ENCODE measurements at places on chromosomes 16 and 17. TPM values are rescaled to one million over a fixed set of nuclear protein-coding genes. Genes with fewer than 3 reads are reported as not detected.
A peak's percentile ranks its signal among the peaks of the same experiment; 100 is the strongest.

GRCh38 chr17:35046740-35047283 is 16.7 kb downstream of the RFFL start:
- DNase-seq, result peak; percentile 67

Gene STH
- total RNA-seq, result not detected

DNA sequence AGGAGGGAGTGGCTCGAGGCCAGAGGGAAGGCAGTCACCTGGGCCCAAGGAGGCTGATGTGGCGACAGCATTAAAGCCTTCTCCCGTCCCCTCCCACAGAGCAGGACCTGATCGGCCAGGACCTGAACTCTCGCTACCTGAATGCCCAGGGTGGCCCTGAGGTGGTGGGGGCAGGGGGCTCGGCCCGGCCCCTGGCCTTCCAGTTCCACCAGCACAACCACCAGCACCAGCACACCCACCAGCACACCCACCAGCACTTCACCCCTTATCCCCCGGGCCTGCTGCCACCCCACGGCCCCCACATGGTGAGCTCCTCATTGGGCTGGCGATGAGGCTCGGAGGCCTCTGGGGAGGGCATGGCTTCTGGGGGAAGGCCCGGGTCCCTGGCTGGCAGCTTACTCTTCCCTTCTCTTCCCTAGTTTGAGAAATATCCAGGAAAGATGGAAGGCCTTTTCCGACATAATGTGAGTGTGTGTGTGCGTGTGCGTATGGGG is 6.4 kb downstream of the FBRS start:
- DNase-seq, result no peak

DNA sequence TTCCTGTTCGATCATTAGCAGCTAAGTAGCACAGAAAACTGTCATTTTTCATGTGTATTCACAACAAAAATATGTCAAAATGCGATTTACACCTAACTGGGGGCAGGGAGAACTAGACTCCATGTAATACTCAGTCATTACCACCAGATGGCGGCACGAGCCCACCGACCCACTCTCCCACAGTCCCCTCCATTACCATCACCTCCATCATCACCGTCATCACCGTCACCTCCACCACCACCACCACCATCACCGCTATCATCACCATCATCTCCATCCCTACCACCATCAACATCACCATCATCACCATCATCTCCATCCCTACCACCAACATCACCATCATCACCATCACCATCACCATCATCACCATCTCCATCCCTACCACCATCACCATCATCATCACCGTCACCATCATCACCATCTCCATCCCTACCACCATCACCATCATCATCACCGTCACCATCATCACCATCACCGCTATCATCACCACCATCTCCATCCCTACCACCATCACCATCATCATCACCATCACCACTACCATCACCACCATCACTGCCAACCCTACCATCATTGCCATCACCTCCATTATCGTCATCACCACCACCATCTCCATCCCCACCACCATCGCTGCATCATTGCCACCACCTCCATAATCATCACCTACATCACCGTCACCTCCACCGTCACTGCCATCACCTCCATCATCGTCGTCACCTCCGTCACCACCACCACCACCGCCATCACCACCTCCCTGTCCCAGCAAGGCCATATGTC is 14.4 kb downstream of the NDUFAF8 start:
- peak; percentile 57 for DNase-seq

- no peak for DNase-seq
Measured at GRCh38 chr16:35174016-35174415, 1714.6 kb downstream of the TP53TG3F start.

GRCh38 chr16:67169642-67170167 is 633 bp upstream of the NOL3 start:
- DNase-seq, result no peak

GRCh38 chr16:5884339-5884738 is 786.7 kb upstream of the EEF2KMT start:
- DNase-seq, result no peak

- peak; percentile 81 for DNase-seq
Measured at GRCh38 chr17:40909351-40909750, 24.3 kb upstream of the KRT20 start.

Gene SLC13A2
- total RNA-seq, result 3.2 TPM

- no peak for DNase-seq
Measured at GRCh38 chr17:69284646-69285045, 42.3 kb downstream of the ABCA5 start.

DNA sequence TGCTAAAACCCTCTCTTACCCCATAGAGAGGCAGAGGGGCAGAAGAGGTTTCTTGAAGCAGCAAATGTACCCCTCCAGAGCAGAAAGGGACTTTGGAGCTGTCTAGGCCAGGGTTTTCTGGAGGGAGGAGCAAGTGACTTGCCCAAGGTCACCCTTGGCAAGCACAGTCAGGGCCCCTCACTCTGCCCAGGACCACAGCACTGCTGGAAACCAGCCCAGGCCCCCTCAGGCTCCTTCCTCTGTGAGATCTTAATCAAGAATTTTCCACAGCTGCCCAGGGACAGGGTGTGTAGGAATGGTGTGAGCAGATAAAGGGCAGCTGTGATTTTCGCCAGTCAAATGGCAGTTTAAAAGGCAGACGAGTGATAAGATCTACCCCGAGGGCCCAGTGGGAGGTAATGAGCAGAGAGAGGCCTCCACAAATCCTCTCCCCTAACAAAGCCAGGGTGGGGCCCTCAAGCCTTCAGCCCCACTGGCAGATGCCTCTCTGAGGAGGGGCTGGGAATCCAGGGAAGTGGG is 3.9 kb upstream of the SLC12A3 start:
- DNase-seq, result no peak

- DNase-seq, result no peak
Measured at GRCh38 chr17:30188211-30188939, 47.1 kb downstream of the SLC6A4 start.

Gene OR3A3
- total RNA-seq, result not detected

DNA sequence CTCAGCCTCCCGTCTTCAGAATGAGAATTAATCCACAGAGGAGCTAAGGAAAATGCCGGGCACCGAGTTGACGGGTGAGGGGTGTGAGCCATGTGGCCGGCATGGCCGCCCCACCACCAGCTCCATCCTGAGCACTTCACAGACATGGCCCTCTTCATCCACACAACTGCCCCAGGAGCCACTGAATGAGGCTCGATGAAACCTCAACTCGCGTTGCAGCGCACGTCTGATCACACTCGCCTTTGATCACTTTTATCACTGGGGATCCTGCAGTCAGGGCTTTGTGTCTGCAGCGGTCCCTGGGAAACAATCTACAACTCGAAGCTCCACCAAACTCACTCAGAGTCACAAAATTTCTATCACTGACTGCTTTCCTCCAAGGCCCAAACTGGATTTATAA is 46.7 kb upstream of the CDR2 start:
- no peak for DNase-seq

All from stomach (tissue), 19 donors.